ENCODE measurements at places on chromosomes 2 and 18.

DNA sequence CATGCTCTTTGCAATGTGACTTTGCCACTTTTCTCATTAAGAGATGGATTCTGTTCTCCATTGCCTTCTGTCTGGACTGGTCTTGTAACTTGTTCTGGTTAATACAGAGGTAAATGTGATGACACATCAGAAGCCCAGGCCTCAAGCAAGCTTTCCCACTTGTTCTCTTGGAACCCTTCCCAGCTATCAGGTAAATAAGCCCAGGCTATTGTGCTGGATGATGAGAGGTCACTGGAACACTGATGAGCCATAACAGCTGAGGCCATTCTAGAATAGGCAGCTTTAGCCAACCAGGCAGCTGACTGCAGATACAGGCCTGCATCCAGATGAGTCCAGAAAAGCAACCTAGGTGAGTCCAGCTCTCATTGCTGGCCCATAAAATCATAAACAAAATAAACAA lies 1007.0 kb upstream of the ACVR2A start:
- peak; percentile 77 for DNase-seq

DNA sequence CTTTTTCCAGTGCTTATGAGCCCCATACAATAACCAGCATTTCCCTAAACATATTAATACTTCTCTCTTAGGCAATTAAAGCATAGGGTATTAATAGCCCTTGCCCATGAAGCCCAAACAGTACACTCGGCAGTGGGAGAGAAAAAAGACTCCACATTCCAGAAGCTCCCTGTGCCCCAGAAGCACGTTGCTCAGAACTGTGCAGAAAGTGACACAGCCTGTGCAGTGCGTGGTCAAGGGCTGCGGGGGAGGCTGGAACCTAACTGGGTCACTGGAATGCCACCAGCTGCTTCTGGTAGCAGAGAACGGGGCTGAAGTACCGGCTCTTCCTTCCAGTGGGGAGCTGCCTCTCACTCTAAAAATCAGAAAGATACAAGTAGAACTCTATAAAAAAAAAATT lies 32.7 kb downstream of the EIPR1 start:
- no peak for DNase-seq

DNA sequence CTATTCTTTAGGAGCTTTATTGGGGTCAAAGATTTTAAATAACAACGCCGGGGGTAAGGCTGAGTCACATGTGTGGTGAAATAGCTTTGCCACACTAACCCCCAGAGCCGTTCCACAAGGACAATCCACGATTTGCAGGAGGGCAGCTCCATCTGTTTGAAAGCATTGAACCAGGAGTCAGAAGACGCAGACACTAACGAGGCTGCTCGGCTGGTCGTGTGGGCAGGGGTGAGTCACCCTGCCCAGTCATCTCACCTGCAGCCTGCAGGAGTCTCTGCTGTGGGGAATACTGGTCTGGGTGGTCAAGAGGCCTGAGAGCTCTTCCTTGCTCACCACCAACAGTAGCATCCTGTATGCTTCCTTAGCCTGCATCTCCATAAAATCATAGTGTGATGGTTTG lies 149.2 kb upstream of the NCK2 start:
- DNase-seq: no peak

- DNase-seq: no peak
Observed at GRCh38 chr2:48438266-48438665, 91.7 kb upstream of the STON1 start.

DNA sequence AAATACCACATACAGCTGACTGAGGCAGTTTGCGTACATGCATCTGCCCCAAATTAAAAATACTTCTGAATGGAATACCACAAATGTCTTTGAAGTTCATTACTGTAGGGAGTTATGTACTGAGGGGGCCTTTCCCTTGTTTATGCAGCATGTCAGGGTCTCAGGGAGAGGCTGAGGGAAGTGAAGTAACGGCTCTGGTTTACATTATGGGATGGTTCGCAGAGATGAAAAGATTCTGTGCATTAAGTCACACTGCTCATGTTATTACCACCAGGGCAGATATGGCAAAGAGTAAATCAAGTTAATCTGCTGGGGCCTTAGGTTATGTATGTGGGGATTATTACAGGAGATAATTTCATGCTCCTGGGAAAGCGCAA lies 385.9 kb upstream of the RND3 start:
- DNase-seq: no peak

- DNase-seq: no peak
Observed at GRCh38 chr2:149021761-149022160, 16.7 kb upstream of the LYPD6B start.

GRCh38 chr18:14746897-14747296 lies 1.1 kb upstream of the ANKRD30B start:
- DNase-seq: no peak

DNA sequence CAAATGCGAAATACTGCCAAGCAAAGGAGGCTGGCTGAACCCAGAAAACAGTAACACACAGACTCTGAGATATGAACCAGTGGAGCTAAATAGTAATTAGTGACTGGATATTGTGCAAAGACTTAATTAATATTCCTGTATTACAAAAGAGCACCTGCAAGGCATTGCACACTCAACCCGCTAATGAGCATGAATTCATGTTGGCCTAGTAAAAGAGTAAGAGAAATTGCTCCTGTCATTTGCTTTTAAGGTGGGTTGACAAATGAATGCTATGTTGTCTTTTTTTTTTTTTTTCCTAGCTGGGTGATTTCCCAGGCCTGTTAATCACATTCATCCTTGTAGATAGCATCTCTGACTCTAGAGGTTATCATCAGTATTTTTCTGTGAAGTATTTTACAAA lies 87.0 kb upstream of the CERS6 start:
- no peak for DNase-seq

- DNase-seq: peak; percentile 40
Observed at GRCh38 chr18:55338978-55339650, 248.9 kb downstream of the TCF4 start.

DNA sequence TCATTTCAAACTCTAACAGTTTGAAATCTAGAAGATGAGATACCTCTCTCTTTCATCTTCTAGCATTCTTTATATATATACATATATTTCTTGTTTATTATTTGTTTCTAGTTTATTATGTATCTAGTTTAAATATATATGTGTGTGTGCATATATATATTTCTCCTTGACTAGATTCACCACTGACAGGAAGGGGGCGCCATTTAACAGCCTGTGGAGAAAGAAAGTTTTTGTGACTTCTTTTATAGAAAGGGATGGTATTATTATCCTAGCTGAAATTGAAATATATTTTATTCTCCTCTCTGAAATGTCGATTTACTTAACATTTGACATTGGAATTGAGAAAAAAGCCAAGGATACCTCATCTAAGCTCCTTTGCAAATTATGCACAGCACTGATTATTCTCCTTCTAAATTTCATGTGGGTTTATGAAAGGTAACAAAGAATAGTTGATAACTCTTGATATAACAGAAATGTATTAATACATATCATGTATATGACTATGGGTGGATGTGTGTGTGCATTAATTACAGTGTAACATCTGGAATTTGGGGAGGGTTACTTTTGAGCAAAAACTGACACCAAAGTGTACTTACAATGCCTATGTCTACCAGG lies 160.7 kb upstream of the NT5C1B start:
- peak; percentile 45 for DNase-seq

GRCh38 chr2:9260464-9260918 lies 53.9 kb downstream of the ASAP2 start:
- DNase-seq: no peak

DNA sequence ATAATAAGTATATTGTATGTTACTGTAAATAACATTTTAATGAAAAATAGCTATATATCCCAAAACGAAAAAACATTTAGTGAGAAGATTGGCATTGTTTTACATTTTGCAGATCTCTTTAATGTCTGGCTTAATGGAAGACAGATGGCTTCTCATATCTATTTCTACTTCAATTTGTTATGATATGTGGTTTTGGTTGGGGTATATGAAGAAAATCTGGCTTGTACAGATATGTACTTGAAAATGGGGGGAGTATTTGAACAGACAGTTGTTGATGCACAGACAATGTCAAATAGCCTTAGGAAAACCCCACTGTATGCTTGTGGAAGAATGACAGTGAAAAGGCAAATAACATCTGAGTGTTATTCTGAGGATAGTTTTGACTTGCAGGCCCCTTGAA lies 23.6 kb upstream of the GMCL1 start:
- no peak for DNase-seq

DNA sequence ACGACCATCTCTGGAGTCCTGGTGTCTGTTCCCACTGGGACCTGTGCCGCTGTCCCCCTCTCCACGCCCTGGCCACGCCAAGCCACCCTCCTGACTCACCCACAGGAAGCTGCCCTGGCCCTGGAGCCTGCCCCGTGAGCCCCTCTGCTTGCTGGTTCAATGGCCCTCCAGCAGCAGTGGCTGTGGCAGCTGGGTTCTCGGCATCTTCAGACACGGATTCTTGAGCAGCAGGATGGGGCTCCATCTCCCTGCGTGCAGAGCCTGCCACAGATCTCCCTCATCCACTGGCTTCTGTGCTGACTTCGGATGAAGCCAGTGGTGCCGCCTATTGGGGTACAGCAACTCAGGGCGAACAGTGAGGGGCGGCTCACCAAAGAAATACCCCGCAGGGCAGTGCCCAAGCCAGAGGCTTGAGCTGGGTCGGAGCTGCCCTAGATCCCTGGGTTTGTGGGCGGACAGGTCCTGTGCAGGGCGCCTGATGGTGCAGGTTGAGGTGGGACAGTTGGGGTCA lies 14.0 kb downstream of the CAPN10 start:
- no peak for DNase-seq

GRCh38 chr2:217035967-217036366 lies 176.1 kb upstream of the TNP1 start:
- DNase-seq: no peak

DNA sequence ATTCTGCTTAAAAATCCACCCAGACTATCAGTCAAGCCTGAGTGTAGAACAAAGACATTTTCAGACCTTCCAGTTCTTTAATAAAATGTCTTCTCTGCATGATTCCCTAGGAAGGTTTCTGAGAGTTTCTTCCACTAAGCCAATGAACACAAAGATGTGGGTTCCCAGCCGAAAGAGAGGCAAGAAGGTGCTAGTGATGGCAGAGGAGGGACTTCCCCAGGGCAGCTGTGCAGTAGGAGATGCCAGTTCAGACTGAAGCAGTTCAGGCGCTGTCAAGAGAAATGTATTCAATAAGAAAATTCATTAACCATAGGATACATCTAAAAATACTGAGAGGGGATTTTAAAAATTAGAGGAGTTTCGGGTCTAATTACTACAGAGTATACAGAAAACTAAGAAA lies 83.3 kb downstream of the RND3 start:
- DNase-seq: no peak

DNA sequence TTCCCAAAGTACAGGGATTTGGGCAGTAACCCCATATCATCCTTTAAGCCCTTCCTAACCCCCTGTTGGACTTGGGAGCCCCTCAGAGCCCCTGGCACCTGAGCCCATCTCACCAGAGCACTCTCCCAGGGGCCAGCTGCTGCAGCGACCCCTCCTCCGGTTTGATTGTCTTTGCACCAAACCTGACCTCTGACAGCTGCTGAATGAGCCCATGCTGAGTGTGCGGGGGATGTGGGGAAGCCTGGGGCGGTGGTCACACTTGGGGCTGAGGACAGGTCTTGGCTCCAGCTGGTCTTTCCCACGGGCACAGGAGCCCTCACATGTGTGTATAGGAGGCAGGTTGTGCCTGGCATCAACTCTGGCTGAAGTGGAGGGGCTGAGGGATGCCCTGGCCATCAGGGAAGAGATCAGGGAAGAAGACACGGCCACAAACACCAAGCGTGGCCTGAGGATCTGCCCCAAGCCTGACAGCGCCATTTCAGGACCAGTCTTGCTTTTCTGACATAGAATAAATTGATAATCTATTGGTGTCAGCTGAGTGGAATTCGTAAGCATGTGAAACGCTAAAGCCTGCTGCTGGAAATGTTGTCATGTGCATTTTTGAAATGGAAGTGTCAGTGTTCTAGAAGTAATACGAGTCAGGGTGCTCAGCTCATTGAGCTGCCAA lies 102.4 kb downstream of the ACKR3 start:
- no peak for DNase-seq

DNA sequence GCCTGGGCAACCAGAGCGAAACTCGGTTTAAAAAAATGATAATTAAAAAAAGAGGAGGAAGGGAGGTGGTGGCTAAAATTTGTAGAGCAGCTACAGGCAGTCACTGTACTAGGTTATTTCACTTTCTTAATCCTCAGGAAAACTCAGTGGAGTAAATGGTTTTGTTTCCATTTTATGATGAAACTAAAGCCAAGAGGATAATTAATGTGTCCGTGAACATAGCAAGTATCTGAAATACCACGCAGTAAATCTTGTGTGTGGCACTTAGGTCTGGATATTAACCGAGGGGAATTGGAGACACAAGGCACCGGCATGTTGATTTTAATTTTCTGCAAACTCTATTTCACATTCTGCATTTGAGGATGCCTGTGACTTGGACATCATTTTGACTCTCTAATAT lies 14.5 kb downstream of the SH3BP4 start:
- no peak for DNase-seq

DNA sequence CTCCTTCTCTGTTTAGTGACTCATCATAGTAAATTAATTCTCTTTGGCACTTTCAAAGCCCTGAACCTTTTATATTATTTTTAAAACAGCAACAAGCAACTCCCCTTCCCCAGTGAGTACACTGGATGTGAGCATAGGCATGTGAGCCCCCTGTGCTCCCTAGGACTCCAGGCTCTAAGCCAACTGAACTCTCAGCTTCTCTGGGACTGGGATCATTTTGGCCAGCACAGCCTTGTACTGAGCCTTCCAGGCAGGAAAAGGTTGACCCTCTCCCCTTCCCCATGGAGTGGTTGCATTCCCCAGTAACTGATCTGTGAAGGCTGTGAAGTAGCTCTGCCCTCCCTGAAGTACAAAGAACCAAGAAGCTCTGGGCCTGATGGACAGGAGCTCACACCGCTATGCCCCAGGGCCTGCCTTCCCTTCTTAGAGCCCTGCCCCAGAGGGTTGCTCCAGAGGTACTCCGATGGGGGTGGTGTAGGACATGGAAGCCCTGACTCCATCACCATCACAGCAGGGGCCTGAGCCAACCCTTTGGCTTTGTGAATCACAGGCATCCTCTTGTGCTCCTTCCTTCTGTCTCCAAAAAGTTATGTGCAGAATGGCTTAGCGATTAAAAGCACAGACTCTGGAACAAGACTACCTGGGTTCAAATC lies 57.8 kb downstream of the ADD2 start:
- DNase-seq: no peak

- no peak for DNase-seq
Observed at GRCh38 chr2:56215911-56216310, 32.1 kb downstream of the CCDC85A start.
